Stimulated activated naive B cell treated with anti-CD40 and anti-IgM and Interleukin-4, amounts not matched to agents 10 μg/mL and 1 μg/mL and 100 μg/mL, for 72 hours (primary cell): ENCODE measurements at places on chromosomes 6 and 20.
A peak's percentile ranks its signal among the peaks of the same experiment; 100 is the strongest.

GRCh38 chr20:11849976-11850670, 67.6 kb upstream of the BTBD3 start:
- no peak for DNase-seq

DNA sequence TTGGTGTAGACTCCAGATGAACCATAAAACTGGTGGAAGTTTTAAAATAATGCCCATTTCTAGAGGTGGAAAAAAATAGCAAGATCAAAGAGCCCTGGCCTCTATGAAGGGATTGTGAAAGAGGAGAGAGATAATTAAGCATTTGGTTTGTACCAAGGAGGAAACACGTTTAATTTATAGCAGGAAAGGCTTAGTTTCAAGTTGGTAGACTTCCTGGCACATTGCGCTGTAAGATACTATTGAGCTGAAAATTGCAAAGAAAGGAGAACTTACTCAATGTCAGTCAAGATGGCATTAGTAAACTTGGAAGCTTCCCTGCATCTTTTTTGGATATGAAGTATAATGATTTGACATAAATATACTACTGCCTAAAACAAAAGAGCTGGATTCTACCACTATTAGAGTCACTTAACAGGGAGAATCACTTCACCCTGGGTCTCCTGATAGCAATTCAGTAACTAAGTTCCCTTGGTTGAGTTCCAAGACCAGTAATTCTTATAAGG, 24.4 kb downstream of the MARCKS start:
- DNase-seq, result no peak

DNA sequence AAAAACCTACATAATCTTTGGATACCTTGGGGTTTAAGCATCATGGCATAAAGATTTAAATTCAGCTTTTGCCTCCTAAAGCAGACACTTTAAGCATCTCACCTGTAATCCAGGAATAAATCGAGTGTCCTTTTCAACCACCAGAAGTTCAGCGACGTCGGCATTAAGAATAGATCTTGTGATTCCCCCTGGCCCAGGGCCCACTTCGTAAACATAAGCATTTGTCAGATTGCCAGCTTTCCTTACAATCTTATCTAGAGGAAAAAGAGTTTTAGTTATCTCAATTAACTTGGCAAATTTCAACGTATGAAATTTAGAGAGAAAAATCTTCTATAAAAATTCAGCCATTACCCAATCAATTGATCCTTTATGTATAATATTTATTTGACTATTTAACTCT, 3.2 kb downstream of the TFB1M start:
- DNase-seq, result no peak

DNA sequence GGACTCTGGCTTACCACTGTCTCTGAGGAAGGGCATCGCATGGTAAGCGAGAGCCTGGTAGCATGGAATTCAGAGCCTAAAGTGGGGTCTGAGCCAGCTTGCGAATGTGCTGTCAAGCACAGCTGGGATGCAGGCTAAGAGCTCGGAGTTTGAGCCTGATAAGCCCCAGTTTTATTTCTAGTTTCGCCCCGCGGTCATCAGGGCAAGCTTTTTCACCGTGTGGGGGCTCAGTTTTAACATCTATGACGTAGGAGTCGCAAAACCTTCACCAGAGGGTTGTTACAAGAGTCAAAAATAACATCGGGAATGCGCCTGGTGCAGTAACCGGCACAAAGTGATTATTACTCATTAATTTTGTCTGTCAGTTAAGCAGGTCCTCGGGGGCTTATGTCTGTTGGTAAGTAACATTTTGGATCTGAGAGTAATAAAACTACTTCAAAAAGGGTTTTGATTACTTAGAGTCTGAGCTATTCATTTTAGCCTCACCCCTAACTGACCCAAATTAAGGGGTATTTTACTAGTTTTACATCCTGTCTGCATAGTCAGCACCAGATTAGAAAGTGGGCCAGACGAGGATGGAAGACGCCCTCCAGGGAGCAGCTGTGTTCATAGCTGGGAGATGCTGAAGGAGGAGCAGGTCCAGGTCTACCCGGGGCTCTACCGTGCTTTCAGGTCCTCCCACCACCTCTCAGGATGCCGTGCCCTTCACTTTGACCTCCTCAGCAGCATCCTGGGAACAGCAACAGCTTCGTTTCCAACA, 29.7 kb downstream of the SLC22A23 start:
- DNase-seq, result no peak

DNA sequence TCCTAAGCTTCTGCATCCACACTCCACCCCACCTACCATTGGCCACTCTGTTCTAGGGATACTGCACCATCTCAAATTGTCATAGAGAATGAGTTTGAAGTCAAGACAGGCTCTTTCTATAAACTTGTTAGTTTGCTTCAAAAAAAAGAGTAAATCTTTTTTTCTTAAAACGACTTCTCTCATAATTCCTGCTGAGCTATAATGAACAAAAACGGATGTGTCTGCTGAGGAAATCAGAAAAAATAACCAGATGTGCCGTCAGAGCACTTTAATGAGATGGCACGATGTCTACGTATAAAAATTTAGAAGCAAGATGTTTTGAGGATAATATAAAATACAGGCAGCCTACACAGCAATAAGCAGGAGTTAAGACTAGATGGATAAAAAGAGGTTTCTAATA, 24.0 kb upstream of the DDO start:
- no peak for DNase-seq

- DNase-seq, result no peak
Measured at GRCh38 chr6:156875062-156875461, 97.9 kb downstream of the ARID1B start.

DNA sequence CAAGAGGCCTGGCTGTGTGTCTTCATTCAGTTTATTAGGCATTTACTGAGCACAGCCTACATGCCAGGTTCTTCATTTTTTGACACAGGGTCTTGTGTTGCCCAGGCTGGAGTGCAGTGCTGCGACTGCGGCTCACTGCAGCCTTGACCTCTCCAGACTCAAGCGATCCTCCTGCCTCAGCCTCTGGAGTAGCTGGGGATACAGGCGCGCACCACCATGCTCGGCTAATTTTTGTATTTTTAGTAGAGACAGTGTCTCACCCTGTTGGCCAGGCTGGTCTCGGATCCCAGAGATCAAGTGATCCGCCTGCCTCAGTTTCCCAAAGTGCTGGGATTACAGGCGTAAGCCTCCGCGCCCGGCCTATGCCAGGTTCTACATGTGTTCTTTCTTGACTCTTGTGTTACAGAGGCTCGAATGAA, 601 bp upstream of the ATRN start:
- DNase-seq, result no peak

DNA sequence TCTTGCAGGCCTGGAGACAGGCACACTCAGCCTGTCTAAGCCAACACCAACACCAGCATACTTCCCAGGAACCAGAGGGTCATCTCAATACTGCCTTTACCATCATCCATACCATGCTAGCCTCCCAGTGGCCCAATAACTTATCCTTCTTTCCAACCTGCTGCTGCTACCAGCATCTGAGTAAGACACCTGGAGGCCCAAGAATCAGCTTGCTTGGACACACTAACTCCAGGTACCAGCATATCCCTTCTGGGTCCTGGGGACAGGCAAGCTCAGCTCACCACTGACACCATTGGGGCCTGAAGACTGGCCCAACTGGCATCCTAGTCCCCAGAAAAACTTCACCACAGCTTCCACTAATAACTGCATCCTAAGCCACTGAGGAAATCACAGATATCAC, 205.3 kb downstream of the CD109 start:
- DNase-seq, result no peak

- no peak for DNase-seq
Measured at GRCh38 chr6:112522587-112522986, 175.5 kb downstream of the RFPL4B start.

DNA sequence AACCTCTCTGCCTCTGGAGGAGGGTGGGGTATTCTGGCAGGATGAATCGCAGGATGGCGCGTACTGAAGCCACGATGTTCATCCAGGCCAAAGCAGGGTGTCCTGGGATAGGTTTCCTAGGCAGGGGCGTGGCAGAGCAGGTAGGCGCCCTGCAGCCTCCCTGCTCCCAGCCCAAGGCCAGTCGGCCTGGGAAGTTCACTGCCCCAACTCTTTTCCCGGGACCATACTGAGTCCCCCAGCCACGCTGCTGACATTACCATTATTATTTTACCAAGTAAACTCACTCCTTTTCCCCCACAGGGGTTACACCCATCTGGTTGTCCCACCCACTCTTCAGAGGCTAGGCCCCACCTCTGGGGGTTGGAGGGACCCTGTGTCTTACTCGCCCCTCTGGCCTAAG, 21.8 kb downstream of the SDCBP2 start:
- no peak for DNase-seq

DNA sequence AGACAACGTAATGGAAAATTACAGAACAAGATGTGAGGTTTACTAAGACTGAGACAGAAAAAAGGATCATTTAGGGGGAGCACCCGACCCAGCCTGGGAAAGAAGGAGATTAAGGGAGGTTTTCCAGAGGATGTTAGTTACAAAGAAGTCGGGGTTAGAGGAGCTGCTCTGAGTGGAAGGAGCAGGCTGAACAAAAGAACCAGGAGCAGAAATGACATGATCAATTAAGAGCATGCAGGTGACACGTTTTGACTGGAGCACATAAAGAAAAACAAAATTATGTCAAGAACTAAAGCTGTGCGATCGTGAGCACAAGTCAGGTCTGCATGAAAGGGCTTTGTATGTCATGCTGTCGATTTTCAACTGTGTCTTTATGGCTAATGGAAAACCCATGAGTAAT, 417.3 kb upstream of the MARCKS start:
- DNase-seq, result no peak

GRCh38 chr20:57605045-57605444, 15.2 kb downstream of the ZBP1 start:
- DNase-seq, result no peak

- DNase-seq, result no peak
Measured at GRCh38 chr6:111243095-111243494, 155.8 kb downstream of the SLC16A10 start.

DNA sequence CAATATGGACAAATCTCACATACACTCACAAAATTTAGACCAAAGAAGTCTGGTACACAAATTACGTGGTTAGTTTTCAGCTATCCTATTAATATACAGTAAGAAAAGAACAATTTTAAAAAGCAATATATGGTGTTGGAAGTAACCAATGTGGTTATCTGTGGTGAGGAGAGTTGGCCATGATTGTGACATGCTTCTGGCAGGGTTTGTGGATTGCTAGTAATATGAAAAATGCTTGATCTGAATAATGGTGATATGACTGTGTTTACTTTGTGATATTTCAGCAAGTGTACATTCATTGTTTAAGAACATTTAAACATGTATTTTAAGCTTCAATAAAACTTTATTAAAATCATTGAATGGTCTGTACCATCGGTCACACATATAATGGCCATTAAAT, 99.1 kb downstream of the ADGB start:
- no peak for DNase-seq

DNA sequence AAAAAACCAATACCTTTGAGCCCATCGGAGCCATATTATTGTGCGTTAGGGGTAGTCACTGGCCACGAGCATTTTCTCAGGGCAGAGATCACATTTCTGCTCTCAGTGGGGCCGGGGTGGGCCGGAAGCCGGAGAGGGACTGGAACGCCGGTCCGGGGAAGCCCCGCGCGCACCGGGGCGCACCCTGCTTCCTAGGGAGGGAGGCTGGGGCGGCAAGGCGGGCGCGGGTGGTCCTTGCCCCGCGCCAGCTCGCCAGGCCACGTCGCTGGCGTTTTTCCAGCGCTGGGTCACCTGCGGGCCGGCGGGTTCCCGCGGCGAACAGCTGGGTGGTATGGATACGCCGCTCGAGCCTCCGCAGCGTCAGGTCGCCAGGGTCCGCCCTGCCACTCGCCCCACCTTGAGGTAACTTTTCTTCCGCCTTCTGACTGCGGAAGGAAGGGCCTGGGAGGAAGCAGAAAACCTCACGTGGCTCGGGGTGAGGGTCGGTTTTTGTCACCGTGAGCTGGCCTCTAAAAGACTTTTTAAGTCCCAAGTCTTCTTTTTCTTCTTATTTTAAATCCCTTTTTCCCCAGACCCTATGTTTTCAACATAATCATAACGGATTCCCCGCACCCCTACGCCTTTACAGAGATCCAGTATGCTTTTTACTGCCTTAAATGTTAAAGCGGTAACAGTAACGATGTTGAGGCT, 2.7 kb upstream of the EEF1A1 start:
- peak; percentile 83 for DNase-seq

- no peak for DNase-seq
Measured at GRCh38 chr6:163877877-163878639, 463.5 kb downstream of the QKI start.

- DNase-seq, result no peak
Measured at GRCh38 chr20:62602550-62602949, 39.8 kb upstream of the SLCO4A1 start.

- no peak for DNase-seq
Measured at GRCh38 chr6:104118274-104118673, 741.4 kb downstream of the HACE1 start.

DNA sequence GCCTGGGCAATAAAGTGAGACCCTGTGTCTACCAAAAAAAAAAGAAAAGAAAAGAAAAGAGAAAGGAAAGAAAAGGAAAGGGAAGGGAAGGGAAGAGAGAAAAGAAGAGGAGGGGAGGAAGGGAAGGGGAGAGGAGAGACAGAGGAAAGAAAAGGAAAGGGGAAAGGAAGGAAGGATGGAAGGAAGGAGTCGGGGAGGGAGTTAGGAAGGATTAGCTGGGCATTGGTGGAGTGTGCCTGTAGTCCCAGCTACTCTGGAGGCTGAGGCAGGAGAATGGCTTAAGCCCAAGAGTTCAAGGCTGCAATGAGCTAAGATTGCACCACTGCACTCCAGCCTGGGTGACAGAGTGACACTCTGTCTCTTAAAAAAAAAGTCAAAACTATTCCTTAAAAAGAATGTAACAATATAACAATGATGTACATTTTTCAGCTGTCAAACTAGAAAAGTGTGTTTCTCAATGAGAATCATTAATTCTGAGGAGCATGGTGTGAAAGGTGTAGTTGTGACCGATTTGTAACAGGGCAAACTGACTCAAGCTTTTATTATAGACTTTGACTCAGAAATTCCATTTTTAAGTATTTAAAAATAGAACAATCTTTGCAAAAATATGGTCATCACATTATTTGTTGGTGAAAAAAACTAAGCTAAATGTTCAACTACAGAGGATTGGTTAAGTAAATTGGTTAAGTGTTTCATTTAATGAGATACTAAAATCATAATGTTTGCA, 14.7 kb downstream of the SNRPB start:
- DNase-seq, result no peak

DNA sequence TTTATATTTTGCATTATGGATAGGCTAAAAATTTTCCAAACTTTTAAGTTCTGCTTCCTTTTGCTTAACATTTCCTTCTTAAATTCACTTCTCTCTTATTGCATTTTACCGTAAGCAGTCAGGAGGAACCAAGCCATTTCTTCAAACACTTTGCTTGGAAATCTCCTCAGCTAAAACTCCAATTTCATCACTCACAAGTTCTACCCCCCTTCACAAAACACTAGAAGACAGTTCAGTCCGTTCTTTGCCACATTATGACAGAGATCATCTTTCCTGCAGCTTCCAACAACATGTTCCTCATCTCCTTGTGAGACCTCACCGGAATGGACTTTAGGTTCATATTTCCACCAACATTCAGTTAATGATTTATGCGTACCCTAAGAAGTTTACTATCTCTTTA, 79.2 kb upstream of the LY86 start:
- DNase-seq, result no peak
